ENCODE measurements at places on chromosomes 2 and 18.

DNA sequence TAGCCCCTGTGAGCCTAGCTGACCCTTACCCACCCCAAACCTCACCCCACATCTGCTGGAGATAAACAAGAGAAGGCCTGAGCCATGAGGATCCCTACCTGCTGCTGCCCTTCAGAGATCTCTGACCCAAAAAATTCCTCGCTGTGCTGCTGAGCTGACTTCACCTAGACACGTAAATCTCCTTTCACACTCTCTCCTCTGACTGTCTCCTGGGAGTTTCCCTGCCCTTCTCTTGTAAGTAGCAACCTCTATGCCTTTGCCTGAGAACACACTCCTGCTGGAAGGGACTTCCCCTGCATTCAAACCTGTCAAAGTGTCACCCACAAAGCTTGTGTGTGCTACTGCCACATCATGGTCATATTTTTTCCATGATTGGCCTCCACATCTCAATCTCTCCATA is 134.2 kb upstream of the NOL4 start:
- DNase-seq, result no peak

DNA sequence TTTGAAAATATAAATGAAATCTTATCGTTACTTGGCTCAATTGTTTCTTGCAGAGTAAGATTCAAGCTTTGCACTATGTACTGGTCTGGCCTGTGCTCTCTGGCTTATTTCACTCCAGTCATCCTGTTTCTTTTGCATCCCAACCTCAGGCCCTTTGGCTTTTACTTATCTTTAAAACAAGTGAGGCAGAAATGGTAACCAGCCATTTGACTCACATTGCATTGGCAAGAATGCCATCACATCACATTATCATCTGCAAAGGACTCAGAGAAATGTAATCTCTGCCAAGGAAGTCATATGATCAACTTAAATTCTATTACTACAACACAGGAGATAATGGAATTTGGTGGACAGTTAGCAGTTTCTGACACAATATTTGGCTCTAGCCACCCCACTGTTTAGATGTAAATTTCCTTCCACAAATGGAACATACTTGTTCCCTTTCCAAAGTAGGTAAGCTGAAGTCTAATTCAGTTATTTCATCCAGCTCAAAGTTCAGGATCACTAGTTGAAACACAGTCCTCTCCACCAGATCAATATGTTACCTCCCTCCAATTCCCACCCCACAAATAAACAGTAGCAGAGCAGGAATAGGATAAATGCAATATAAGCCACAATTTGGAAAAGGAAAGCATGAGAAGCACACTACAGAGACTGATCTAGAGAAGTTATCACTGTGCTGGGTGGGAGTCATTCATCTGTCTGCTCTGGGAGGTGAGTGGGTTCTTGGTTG is 65.0 kb upstream of the DSC1 start:
- DNase-seq, result no peak

DNA sequence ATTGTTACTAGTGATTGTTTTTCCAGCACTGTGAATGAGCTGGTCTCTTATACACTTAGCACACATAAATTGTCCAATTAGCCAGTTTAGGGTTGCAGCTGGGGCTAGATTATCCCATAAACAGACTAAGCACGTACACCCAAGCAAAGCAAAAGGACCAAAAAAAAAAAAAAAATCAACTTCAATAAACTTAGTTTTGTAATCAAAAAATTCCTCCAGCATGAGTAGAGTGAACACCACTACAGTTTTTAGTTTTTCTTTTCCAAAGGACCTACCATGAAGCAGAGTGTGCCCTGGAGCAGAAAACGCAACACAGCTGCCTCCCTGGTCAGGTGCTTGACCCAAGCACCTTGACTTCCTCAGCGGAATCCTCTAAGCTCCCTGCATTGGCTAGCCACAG is 249.4 kb upstream of the SLC14A2 start:
- DNase-seq, result no peak

- peak; percentile 13 for DNase-seq
These were observed 52.2 kb upstream of the KCNH7 start for GRCh38 chr2:162890690-162891311.

DNA sequence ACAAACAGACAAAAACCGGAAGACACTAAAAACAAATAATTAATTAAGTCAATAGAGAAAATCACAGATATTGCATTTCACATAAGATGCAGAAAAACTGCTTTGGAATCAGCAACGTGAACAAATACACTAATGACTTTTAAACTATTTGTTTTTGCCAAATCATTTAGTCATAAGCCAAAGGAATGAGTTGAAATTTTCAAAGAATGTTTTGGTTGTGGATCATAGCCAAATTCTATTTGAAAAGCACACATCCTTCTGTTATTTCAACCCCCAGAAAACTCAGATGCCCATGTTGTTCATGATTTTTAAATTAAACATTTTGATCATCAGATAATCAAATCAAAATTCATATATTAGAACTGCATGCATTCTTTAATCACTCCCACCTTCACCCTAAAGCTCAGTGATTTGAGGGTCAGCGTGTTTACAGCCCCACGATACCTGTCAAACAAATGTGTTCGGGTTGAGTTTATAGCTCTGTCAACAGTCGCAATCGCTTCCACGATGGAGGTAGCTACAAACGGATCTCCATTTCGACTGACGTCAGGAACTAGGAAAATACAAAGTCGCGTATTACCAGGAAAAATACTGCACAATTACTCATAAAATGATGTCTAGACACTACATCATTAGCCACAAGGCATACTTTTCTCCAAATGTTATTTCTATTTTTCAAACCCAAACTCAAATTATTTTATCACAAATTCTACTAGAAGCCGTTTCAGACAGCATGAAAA is 90.2 kb downstream of the PXDN start:
- DNase-seq, result no peak

GRCh38 chr2:17729880-17730279 is 23.7 kb downstream of the SMC6 start:
- DNase-seq, result no peak

DNA sequence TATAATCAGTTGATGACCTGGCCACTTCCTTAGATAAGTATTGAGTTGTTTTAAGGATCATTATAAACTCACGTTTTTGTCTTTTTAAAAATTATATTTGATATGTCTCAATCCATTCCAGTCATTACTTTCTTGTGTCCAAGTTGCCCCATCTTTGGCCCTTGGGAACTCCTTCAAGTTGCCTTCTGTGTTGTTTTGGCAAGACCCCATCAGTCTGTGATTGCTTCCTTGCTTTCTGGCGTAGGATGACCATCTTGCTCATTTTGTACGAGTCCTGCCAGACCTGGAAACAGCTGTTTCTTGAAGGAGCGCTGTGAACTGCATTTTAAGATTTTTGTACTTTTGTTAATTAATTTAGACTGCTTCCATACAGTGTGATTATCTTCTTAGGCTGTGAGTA is 68.9 kb upstream of the ITM2C start:
- no peak for DNase-seq

DNA sequence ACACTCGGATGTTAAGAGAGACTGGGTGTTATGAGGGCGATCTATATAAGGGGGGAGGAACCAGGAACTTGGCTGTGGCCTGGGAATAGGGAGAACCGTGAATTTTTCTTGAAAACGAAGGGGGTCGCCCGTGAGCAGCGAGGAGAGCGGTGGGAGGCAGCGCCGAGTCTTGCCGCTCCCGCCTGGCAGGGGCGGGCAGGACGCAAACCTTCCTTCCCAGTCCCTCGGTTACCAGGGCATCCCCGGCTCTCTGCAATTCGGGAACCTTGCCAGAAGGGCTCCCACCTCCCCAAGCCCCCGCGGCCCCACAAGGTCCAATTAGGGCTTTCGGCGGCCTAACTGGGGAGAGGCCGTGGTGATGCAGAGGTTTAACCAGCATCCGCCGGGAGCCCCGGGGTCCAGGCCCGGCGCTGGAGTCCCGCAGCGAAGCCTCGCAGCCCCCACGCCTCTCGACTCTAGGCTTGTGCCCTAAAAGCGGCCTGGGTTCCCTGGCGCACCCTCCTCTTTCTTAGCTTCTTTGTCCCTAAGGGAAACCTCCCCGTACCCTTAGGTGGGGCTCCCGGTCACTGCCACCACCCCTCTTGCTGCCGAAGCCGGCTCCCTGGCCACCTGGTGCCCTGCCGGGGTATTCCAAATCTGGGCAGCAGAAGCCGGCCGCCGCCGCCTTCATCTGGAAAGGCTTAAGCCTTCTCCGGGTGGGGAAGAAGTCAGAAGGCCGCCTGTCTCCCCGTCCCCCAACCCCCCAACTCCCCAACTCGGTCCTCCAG is 680 bp upstream of the FHOD3 start:
- peak; percentile 72 for DNase-seq

DNA sequence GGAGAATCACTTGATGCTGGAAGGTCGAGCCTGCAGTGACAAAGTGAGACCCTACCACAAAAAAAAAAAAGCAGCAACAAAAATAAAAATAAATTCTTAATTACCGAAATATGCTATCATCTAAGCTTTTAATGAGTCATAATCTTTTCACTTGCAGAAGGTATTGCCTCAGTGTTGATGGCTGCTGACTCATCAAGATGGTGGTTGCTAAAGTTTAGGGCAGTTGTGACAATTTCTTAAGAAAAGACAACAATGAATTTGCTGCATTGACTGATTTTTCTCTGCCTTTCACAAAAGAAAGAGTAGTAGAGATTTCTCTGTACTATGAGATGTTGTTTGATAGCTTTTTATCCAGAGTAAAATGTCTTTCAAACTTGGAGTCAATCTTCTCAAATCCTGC is 1809.0 kb downstream of the SUCLG1 start:
- no peak for DNase-seq

GRCh38 chr2:45269149-45269793 is 260.0 kb upstream of the SIX2 start:
- DNase-seq, result no peak

- DNase-seq, result no peak
These were observed 285.6 kb upstream of the SESTD1 start for GRCh38 chr2:179550214-179550613.

- DNase-seq, result no peak
These were observed 63.9 kb upstream of the SMIM21 start for GRCh38 chr18:75491361-75491760.

GRCh38 chr2:9975805-9976447 is 24.4 kb downstream of the GRHL1 start:
- no peak for DNase-seq

DNA sequence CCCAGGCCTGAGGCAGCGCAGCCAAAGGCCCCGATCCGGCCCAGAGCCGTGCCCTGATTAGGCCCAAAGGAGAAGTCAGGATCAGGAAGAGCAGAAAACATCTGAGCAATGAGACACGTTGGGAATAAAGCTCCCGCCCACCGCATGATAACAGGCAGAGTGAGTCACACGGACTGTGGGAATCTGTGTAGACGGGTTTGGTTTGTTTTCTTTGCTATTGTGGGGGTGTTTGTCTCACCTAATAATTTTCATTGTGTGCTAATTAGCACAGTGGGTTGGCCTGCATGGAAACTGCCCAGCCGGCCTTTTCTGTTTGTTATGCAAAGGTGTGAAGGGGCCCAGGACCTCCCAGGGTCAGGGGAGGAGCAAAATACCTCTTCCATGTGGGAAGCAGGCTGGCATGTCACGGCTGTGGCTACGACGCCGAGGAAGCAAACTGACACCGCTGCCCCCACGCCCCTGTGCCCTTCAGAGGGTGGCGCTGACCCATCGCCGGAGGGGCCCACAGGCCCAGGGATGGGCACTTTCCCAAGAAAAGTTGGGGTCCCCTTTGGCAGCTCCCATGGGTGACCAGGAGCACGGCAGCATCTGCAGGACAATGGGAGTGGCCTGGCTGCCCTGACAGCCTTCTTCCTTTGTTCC is 68.4 kb upstream of the CTDP1 start:
- DNase-seq, result no peak

GRCh38 chr18:59065684-59066083 is 74.0 kb upstream of the SEC11C start:
- DNase-seq, result no peak

- DNase-seq, result no peak
These were observed 18.8 kb downstream of the ZEB2 start for GRCh38 chr2:144501118-144501517.

GRCh38 chr18:11666831-11667230 is 22.2 kb upstream of the GNAL start:
- no peak for DNase-seq

- no peak for DNase-seq
These were observed 259.1 kb downstream of the TWIST2 start for GRCh38 chr2:239106966-239107365.

- no peak for DNase-seq
These were observed 233.7 kb downstream of the MYO3B start for GRCh38 chr2:170411660-170412059.

DNA sequence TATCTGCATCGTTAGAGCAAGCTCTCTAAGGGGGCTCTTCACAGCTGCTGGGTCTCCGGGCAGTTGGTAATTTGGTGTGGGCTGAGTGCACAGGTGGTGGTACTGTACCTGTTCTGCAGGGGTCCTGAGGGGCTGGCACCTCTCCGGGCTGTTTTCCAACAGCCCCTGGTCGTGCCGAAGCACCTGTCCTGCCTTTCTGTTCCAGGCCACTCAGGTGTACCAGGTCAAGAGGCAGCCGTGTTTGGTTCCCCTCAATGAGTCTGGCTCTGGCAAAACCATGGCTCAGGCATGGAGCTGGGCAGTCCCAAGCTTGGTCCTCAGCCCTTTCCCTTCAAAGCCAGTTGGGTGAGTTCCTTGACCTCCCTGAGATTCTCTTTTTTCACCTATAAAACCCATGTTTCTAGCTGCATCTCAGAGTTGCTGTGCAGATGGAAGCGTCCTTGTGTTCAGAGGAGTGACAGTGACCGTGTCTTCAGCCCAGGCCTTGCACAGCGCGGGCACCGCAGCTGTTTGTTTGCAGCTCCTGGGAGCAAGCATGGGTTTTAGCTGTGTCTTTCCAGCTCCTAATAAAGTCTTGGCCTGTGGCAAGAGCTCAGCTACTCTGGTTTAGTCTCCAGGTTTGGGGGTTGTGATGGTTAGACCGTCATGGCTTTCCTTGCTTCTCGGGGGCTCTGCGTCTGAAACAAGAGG is 110.9 kb downstream of the GLI2 start:
- DNase-seq, result no peak

- DNase-seq, result no peak
These were observed 20.2 kb upstream of the EMILIN2 start for GRCh38 chr18:2826581-2826980.

DNA sequence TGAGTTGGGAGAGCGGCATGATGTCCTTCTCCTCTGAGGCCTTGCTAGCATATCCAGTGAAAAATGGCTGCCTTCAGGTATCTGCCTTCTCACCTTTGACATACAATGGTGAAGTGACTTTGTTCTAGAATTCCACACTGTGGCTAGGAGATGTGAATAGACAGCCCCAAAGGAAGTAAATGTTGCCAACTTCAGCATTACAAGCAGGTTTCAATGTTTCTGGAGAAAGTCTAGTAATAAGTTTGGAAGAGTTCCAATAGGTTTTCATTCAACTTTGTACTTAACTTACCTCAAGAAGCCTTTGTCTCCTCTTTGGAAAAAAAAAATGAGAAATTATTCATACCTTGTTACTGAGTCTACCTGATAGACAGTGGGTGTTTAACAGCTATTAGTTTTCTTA is 421.3 kb upstream of the MMADHC start:
- DNase-seq, result no peak

DNA sequence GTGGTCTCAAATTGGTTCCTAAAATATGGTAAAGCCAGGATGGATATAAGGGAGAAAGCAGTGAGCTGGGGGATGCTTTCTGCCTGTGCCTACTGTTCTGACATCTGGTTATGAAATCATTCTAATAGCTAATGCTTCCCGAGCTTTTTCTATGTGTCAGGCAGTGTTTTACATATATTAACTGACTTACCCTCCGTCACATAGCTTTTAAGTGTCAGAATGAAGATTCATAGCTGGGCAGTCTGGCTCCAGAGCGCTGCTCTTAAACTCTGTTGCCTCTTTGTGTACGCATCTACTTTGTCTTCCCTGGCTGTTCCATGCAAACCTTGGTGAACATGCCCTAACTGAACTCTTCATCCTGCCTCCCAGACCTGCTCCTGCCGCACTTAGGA is 195.7 kb downstream of the LPIN1 start:
- DNase-seq, result no peak

- DNase-seq, result no peak
These were observed 9.3 kb upstream of the RNU4ATAC start for GRCh38 chr2:121521359-121521758.
